ENCODE measurements at places on chromosomes 7 and 10.
A peak's percentile ranks its signal among the peaks of the same experiment; 100 is the strongest.

- H3K4me1 ChIP-seq = no peaks in the 10 kb centered on the region
- no peaks in the 10 kb centered on the region for H3K27me3 ChIP-seq
- H3K36me3 ChIP-seq = no peaks in the 10 kb centered on the region
- no peak for DNase-seq
These were observed 519.1 kb upstream of the AKR1E2 start for GRCh38 chr10:4306871-4307270.

DNA sequence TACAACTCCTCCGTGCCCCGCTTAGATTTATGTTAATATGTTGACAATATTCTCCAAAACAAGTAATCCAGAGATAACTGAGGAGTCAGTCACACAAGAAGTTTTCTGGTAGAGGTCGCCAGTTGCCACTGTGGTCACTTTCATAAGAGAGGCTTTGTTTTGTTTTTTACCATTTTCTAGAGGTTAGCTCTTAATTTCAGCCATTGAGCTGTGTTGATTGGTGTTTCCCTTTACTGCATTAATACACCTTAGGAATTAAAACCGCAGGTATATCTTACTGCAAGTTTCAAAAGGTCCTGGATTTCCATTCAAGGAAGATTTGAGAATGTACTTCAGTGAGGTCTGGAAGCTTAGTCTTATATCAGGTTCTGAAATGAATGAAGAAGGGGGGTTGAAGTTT lies 3.5 kb downstream of the BMI1 start:
- no peak overlapping the region for H3K27ac ChIP-seq
- H3K27me3 ChIP-seq = peaks cover 20% of the 10 kb centered on the region
- H3K36me3 ChIP-seq = peaks cover 3% of the 10 kb centered on the region
- DNase-seq = no peak
- no peaks in the 10 kb centered on the region for H3K4me1 ChIP-seq
- H3K4me3 ChIP-seq = no peak overlapping the region

- H3K36me3 ChIP-seq = no peaks in the 10 kb centered on the region
- no peak overlapping the region for H3K27ac ChIP-seq
- DNase-seq = peak; percentile 55
- no peak overlapping the region for H3K4me3 ChIP-seq
- H3K27me3 ChIP-seq = peaks cover 8% of the 10 kb centered on the region
These were observed 55.5 kb downstream of the SYPL1 start for GRCh38 chr7:106056513-106057203.

DNA sequence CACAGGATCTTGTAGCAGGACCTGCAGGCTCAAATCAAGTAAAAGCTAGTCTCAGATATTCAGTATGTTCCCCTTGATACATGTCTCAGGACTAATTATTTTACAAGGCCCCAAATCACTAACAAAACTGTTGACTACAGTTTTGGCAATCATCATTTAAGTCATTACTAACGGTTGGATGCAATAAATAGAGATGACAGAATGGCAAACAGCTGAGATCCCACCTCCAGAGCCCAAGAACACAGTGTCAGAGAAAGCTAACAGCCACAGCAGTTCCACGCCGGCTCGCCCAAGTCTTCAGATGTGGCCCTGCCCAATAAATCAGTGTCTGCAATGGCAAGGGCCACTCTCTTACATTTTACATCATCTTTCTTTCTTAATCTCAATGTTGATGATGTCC lies 87.6 kb downstream of the CTBP2 start:
- no peak overlapping the region for H3K27ac ChIP-seq
- no peak overlapping the region for H3K4me3 ChIP-seq
- no peak for DNase-seq
- no peaks in the 10 kb centered on the region for H3K27me3 ChIP-seq
- peaks cover 8% of the 10 kb centered on the region for H3K36me3 ChIP-seq

DNA sequence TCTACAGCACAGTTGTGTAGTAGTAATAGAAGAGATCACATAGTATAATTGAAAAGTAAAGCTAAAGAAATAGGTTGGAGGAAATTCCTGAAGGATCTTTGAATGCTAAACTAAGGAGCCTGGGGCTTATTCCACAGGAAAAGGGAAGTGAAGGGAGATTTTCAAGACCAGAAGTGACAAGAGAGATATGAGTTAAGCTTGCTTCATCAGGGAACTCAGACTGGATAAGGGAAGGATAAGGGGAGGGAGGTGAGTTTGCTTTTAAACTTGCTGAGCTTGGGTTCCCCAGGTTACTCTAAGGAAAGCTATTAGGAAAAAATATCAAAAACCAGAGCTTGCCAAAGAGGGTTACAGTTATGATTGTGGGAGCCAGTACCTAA lies 182.4 kb downstream of the RAPGEF5 start:
- DNase-seq = no peak
- H3K27ac ChIP-seq = no peak overlapping the region
- H3K4me3 ChIP-seq = no peak overlapping the region

GRCh38 chr7:101468546-101469275 lies 106.0 kb downstream of the COL26A1 start:
- no peak for DNase-seq
- H3K27ac ChIP-seq = no peak overlapping the region
- no peaks in the 10 kb centered on the region for H3K27me3 ChIP-seq
- no peaks in the 10 kb centered on the region for H3K36me3 ChIP-seq
- H3K4me3 ChIP-seq = no peak overlapping the region

- H3K4me3 ChIP-seq = no peak overlapping the region
- no peaks in the 10 kb centered on the region for H3K27me3 ChIP-seq
- no peak overlapping the region for H3K27ac ChIP-seq
- DNase-seq = no peak
- H3K36me3 ChIP-seq = no peaks in the 10 kb centered on the region
- peaks cover 7% of the 10 kb centered on the region for H3K4me1 ChIP-seq
These were observed 32.5 kb downstream of the COL17A1 start for GRCh38 chr10:104053201-104053600.

- peak overlapping the region; percentile 74 for H3K27ac ChIP-seq
- H3K4me1 ChIP-seq = peaks cover 2% of the 10 kb centered on the region
- peaks cover 7% of the 10 kb centered on the region for H3K36me3 ChIP-seq
- peak; percentile 8 for DNase-seq
- peak overlapping the region; percentile 90 for H3K4me3 ChIP-seq
- no peaks in the 10 kb centered on the region for H3K27me3 ChIP-seq
These were observed 126.4 kb upstream of the ZNF746 start for GRCh38 chr7:149624006-149624405.

- no peak overlapping the region for H3K27ac ChIP-seq
- H3K27me3 ChIP-seq = peaks cover 12% of the 10 kb centered on the region
- DNase-seq = no peak
- no peak overlapping the region for H3K4me3 ChIP-seq
- H3K4me1 ChIP-seq = no peaks in the 10 kb centered on the region
These were observed 596 bp upstream of the GDF2 start for GRCh38 chr10:47321521-47322195.

DNA sequence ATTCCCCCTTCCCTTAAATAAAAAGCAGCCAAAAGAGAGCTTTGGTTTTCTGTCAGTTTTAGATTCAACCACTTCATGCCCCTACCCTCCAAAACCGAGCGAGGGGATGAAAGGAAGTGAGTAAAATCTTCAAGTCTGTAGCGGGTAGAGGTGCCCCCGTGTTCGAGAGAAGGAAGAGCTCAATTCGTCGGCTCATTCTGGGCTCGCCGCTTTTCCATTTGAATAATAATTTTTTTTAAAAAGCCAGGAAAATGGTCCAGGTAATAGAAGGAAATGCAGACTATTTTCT lies 436.2 kb upstream of the GALNT17 start:
- H3K4me3 ChIP-seq = peak overlapping the region; percentile 88
- no peaks in the 10 kb centered on the region for H3K4me1 ChIP-seq
- peak overlapping the region; percentile 71 for H3K27ac ChIP-seq

- no peak overlapping the region for H3K4me3 ChIP-seq
- H3K27me3 ChIP-seq = peaks cover 9% of the 10 kb centered on the region
- no peaks in the 10 kb centered on the region for H3K36me3 ChIP-seq
- no peak for DNase-seq
These were observed 395.6 kb downstream of the TNS3 start for GRCh38 chr7:47186316-47186715.

DNA sequence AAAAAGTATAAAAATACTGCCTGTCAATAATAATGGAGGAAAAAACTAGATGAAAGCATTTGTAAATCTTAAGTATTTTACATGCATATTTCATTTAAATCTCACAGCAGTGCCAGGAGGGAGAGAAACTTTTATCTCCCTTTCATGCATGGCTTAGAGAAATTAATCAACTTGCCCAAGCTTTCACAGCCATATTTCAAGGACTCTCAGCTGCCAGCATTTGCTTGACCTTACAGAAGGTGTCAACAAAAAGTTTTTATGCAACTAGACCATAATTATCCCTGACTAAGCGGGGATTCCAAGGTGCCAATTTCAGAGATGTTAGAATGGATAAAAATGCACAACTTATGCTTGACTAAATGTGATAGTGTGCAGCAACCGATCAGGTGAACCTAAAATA lies 125.4 kb downstream of the ZFAND4 start:
- H3K27ac ChIP-seq = no peak overlapping the region
- no peak for DNase-seq
- H3K36me3 ChIP-seq = no peaks in the 10 kb centered on the region
- H3K4me1 ChIP-seq = no peaks in the 10 kb centered on the region
- H3K27me3 ChIP-seq = no peaks in the 10 kb centered on the region

DNA sequence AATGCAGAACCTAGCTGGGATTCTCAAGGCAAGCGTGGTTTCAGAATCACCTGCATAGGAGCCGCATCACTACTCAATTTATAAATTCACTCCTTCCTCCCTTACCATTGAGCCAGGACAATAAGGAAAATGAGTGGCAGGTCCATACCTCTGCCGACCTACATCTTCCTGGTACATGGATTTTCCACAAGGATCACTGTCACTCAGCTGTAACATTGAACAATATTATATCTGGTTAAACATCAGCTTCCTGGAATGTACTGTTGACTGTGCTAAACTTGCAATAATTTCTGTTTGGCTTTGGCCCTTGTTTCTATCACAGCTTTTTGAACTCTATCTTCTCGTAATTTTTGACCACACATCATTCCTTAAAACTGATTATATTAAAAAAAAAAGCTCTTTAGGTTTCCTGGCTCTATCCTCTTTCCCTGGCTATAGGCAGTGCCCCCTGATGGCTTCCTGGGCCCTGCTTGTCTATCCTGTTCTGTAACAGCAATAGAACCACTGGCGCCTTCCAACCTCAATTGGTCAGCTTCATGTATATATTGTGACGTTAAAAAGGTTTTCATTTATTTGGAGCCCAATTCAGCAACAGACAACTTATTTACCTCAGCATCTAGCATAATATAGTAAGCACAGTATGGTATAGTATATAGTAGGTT lies 59.2 kb downstream of the RNLS start:
- no peaks in the 10 kb centered on the region for H3K36me3 ChIP-seq
- DNase-seq = no peak
- H3K4me3 ChIP-seq = no peak overlapping the region
- no peaks in the 10 kb centered on the region for H3K4me1 ChIP-seq
- H3K27me3 ChIP-seq = no peaks in the 10 kb centered on the region

DNA sequence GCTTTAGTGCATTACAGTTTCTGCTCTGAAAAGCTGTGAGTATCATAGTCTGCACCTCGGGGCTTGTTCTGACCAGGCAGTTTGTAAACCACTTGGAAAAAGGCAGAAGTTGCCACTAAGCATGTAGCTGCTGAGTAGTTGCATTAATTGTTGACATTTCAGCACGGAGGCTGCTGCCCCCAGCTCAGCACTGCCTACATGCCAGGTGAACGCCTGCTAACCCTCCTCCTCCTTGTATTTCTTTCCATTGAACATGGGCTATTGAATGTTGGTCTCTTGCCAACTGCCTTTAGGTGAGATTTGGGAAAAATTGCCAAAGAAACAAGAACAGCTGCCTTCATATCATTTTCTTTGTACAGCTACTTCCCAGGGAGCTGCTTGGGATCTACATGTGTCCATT lies 164.2 kb downstream of the RAPGEF5 start:
- no peak overlapping the region for H3K4me3 ChIP-seq
- no peaks in the 10 kb centered on the region for H3K27me3 ChIP-seq
- no peak overlapping the region for H3K27ac ChIP-seq
- no peak for DNase-seq
- H3K4me1 ChIP-seq = no peaks in the 10 kb centered on the region

DNA sequence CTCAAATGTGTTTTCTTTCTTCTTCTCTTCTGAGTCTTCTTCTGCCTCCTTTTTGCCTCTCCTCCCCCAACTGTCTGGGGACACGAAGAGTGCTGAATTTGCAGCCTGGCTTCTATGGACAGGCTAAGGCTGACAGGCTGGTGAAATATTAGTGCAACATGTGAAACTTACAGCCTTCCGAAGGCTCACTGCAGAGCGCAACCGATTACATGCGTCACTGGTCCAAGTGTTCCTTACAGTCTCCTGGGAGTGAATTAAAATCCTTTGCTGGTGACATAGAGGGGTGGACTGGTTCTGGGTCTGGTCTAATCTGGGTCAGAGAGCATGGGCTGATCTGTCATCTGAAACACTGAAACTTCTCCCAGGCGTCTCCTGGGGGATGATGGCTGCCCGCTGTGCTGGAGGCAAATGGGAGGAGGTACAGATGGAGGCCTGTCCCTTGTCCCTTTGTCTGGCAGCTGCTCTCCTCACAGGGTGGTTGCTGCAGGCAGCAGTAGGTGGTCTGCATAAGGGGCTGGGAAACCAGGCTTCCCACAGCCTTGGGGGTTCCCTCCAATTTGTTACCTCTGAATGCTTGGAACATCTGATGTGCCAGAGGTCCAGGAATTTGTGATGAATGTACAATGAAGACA lies 143.8 kb upstream of the BMPER start:
- no peak overlapping the region for H3K27ac ChIP-seq
- H3K36me3 ChIP-seq = no peaks in the 10 kb centered on the region
- no peak for DNase-seq
- no peaks in the 10 kb centered on the region for H3K27me3 ChIP-seq

GRCh38 chr7:1752111-1752510 lies 82.0 kb downstream of the ELFN1 start:
- no peaks in the 10 kb centered on the region for H3K4me1 ChIP-seq
- H3K4me3 ChIP-seq = no peak overlapping the region
- H3K36me3 ChIP-seq = no peaks in the 10 kb centered on the region
- no peak overlapping the region for H3K27ac ChIP-seq

GRCh38 chr10:90998733-90999511 lies 78.0 kb upstream of the ANKRD1 start:
- H3K27me3 ChIP-seq = no peaks in the 10 kb centered on the region
- no peaks in the 10 kb centered on the region for H3K36me3 ChIP-seq
- H3K4me1 ChIP-seq = peaks cover 3% of the 10 kb centered on the region
- no peak overlapping the region for H3K4me3 ChIP-seq

DNA sequence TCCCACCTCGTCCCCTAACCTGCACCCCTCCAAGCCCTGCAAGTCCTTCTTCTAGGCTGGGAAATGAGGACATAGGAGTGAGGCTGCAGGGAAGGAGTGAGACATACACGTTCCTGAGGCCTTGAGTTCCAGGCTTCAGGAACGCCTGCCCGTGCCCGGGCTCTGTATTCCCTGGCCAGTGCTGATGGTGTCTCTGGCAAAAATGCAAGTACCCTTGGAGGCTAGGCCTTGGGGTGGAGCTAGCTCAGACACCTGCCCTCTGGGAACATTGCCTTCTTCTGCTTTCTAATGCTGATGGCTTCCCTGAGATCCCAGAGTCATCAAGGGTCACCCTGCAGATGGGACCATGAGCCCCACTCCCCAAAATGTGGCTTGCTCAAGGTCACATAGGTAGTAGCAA lies 76.0 kb downstream of the GRK5 start:
- no peak for DNase-seq
- H3K4me3 ChIP-seq = no peak overlapping the region
- no peaks in the 10 kb centered on the region for H3K36me3 ChIP-seq
- no peak overlapping the region for H3K27ac ChIP-seq
- no peaks in the 10 kb centered on the region for H3K27me3 ChIP-seq
- H3K4me1 ChIP-seq = peaks cover 43% of the 10 kb centered on the region
